ENCODE measurements at places on chromosomes 7 and 10.

DNA sequence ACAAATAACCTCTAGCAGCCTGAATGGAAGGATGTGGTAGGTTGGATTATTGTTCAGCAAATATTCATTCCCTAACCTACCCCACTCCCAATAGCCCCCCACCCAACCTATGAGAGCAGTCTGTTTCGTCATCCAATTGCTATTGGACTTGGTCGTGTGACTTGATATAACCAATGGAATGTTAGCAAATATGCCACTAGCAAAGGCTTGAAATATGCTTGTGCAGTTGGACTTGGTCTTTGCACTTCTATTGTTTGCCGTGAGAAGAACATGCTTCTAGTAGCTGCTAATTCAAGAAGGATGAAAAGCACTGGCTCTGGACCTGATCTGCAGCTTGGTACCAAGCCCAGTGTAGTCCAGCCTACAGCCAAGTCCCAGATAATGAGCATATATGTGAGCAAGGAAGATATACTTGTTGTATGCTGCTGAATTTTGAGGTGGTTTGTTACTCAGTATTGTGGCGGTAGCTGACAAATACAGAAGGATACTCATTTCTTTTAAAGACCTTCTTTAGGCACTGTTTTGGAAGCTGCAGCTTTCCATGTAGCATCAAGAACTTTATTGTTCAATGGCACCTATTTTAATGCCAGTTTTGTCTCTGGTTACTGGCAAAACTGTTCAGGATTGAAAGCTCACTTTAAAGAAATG lies 180.4 kb downstream of the EXOC4 start:
- DNase-seq, result no peak

- DNase-seq, result no peak
Observed at GRCh38 chr7:53351681-53352080, 316.2 kb downstream of the POM121L12 start.

DNA sequence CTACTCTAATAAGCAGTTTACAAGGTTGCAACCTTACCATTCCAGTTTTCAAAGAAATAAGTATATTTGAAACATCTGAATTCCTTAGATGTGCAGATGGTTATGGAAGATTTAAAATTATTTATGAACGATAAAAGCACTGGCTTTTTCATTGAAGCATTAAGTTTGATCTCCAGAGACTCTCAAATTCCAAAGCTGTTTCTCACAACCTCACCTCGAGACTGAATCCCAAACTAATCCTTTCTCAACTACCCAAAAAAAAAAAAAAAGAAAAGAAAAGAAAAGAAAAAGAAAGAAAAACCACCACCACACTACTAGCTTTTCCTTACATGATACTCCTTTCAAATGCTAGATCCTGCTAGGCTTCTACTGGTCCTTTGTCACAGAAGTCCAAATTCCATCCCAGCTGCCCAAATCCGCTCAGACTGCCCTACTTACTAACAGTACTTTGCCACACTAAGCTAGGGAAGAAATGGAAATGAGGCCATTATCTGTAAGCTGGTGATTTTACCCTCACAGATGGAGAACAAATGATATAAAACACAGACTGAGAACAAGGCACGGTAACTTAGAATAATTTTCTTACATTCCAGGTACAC lies 100.6 kb upstream of the CDK1 start:
- no peak for DNase-seq

- no peak for DNase-seq
Observed at GRCh38 chr10:98878418-98878817, 357.2 kb downstream of the HPSE2 start.

DNA sequence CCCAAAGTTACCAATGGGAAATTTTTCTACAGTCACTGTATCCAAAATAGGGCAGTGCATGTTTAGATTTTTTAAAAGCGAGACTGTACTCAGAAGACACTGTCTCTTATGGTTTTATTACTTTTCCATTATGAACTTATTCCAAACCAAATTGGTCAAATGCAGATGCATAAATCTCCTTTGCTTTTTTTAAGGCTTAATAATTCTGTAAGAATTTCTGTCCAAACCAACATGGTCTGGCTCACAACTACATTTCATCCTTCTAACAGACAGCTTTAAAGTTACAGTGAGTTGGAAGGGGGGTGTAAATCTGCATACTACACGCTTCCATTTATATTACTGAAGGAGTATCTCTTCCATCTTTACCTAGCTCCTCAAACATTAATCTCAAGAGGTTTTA lies 199.2 kb downstream of the SLC25A13 start:
- DNase-seq, result no peak

DNA sequence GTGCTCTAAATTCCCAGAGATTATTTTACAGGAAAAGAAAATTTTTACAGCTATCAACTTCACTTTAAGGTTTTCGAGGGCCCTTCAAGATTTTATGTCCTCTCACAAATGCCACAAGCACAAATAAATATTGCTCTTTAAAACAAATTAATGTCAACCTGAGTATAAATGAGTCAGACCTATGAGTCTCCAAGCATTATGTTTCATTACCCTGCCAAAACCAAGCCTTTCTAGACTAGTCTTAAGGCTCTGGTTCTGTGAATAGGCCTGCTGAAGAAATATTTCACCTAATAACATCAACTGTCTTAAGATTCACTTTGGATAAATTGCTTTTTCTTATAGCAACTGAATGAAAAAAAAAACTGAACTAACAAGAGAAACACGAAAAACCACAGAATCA lies 153.0 kb downstream of the PDE1C start:
- DNase-seq, result no peak

DNA sequence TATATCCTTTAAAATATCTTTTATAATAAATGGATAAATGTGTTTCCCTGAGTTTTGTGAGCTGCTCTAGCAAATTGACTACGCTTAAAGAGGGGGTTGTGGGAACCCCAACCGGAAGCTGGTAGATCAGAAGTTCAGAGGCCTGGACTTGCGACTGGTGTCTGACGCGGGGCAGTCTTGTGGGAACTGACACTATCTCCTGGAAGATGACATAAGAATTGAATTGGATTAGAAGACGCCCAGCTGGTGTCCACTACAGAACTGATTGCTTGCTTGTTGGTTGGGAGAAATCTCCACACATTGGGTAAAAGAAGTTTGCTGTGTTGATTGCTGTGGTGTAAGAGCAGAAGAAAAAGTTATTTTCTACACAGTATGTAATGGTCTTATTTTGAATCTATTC lies 51.1 kb upstream of the AHR start:
- no peak for DNase-seq

DNA sequence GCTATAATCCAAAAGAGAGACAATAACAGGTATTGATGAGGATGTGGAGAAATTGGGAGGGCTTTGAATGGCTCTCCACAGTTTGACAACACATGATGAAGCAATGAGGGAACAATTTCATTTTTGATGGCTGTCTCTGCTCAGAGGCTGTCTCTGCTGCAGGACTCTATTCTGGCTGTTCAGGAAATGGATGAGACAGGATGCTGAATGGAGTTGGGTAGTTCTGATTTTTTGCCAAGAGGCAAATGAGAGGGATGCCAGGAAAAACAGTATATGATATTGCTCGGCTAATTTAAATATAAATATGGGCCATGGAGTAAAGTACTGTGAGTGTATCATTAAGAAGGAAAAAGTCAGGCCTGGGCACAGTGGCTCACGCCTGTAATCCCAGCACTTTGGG lies 16.8 kb downstream of the APBB1IP start:
- no peak for DNase-seq

DNA sequence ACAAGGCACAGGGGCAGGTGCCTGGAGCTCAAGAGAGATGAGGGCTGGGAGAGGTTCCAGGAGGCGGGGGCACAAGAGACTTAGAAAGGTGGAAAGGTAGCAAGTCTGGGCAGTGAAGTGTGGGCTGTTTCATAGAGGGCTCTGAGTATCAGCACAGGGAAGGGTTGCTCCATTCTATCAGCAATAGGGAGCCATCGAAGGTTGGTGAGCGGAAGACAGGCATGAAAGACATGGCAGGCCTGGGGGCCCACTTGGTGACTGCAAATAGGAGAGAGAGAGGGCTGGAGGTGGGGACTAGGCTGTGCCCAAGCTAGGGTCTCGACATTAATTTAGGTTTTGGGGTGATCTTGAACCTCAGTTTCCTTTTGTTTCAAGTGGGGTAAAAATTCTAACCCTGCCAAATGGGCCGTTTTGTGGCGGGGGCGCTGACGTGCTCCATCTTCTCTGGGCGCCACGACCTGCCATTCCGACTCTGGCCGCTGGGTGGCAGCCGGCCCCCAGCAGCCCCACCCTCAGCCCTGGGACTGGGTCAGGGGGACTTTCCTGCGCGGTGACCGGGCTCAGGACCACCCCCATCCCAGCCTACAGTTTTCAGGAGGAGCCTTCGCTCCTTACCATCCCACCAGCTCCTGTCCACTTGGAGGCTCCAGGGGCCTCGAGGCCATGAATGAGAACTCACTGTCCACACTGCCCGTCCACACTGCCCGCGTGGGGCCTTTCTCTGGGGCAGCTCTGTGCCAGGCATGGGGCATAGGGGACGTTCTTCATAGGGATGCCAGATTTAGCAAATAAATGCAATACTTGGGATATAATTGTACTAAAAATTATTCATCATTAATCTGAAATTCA lies 37.2 kb upstream of the PCBD1 start:
- DNase-seq, result no peak

- no peak for DNase-seq
Observed at GRCh38 chr10:34814223-34814912, 728 bp downstream of the PARD3 start.

GRCh38 chr10:118436742-118437141 lies 94.6 kb upstream of the FAM204A start:
- no peak for DNase-seq

GRCh38 chr7:127582361-127582760 lies 3.0 kb downstream of the GCC1 start:
- no peak for DNase-seq

GRCh38 chr10:119933179-119933578 lies 40.6 kb downstream of the SEC23IP start:
- DNase-seq, result no peak

DNA sequence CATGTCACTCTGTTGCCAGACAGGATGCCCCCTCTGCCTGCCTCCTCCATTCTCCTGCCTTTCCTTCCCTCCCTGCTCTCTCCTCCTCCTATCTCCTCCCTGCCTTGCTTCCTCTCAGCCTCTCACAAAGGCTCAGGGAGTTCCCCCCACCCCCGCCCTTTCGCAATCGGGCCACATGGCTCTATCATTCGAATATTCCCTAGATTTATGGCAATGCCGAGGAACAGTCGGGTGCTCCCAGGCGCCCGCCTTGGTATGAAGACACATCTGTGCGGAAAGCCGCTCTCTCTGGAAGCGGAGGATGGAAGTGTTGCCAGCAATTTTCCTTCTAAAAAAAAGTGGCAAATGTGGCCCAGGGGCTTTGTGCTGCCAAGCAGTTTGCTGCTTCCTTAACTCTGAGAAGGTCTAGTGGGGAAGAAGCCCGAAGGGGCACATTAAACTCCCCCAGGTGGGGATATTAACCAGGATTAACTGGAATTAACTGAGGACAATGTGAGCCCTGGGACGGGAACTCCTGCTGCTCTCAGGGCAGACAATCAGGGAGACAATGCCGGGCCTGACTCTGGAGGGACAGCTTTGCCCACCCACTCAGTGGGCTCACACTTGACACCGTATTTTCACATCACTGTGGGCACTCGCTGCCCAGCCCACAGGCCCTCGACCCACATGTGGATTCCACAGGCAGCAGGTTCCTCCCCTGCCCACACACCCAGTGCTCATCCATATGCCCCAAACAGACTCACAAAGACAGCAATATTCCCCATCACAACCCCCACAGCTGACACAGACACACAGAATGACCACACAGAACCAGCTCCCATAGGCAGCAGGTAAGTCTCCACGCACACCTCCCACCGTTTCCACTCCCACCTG lies 88.4 kb upstream of the SMNDC1 start:
- no peak for DNase-seq

DNA sequence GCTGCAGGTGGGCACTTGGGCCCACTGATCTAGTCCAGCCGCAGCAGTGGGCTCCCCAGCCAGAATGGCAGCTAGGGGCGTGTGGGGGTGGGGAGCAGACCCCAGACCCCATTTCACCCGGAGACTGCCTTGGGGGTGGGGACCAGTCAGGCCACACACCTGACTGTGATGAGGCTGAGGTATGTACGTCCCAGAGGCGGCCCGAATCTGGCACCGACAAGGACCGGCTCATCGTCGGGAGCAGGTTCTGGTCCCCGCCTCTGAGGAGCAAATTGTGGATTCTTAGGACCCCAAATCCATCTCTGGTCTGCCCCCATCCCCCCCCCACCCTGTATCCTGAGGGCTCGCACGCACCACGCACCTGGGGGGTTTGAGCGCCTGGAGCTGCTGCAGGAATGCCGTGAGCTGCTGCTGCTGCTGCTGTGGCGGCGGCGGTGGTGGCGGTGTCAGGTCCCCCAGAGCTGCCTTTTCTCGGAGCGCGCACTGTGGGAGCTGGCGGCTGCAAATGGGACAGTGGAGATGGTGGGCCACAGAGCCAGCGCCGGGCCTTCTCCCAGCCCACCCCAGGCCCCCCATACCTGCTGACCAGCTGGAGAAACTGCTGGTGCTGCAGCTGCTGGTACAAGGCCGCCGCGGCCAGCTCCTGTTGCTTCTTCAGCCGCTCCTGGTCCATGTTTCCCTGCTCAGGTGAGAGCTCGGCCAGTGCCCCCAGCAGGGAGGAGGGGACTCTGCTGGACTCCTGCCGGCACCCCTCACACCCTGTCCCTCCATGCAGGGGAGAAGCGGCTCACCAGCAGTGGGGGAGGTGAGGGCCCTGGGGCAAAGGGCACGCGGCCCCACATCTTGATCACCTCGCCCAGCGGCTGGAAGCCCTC lies 10.2 kb downstream of the GIGYF1 start:
- DNase-seq, result no peak

DNA sequence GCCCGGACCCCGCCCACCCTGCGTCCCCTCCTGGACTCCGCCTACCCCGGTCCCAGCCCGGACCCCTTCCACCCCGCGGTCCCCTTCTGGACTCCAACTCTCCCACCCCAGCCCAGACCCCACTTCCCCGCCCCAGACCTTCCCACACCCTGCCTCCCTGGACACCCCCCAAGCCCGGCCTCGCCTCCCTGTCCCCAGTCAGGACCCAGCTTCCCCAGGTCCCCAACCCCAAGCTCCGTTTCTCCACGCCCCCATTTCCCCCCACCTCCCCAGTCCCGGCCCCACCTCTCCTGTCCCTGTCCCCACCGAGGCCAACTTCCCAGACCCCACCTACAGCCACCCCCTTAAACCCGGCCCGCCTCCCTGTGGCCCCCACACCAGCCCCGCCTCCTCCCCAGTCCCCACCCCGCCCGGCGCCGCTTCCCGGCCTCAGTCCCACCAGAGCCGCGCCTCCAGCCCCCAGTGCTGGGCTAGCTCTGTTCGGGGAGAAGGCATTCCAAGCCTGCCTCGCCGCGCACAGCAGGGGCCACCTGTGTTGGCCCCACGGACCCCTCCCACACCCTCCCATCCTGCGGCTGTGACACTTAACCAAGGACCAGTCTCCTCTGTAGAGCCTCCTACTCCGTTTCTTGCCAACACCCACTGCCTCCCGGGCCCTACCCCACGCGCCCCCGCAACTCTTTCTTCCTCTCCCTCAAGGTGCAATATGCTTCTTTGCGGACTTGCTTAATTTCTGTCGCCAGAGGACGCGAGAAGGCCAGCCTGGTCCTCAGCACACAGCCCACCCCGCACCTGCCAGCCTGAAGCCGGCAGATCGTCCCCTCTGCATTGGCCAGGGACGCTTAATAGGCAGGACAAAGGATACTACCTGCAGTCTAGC lies 736 bp upstream of the ITIH5 start:
- DNase-seq, result no peak

GRCh38 chr7:110675383-110676103 lies 415.4 kb upstream of the LRRN3 start:
- DNase-seq, result no peak

GRCh38 chr10:69202332-69202731 lies 17.8 kb upstream of the HKDC1 start:
- DNase-seq, result no peak

Data from HS-27A (cell line).